ENCODE measurements at places on chromosomes 6 and 20. TPM values are rescaled to one million over a fixed set of nuclear protein-coding genes. Genes with fewer than 3 reads are reported as not detected.

DNA sequence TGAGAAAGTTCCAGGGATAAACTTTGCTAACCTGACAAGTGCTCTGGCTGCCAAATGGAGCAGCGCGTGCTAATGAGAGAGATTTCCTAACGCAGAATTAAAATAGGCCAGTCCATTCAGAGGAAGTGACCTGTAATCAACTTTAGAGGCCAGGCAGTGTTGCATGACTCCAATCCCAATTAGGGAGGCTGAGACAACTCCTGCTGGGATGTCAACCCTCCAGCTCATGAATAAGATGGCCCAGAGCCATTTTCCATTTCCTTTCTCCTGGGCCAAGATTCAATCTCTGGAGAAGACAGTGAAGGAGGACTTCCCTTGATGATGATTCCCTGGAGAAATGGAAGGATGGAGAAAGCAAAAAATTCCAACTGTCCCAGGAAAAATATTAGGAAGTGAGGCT, 241.5 kb upstream of the RNF24 start:
- no peak for DNase-seq

DNA sequence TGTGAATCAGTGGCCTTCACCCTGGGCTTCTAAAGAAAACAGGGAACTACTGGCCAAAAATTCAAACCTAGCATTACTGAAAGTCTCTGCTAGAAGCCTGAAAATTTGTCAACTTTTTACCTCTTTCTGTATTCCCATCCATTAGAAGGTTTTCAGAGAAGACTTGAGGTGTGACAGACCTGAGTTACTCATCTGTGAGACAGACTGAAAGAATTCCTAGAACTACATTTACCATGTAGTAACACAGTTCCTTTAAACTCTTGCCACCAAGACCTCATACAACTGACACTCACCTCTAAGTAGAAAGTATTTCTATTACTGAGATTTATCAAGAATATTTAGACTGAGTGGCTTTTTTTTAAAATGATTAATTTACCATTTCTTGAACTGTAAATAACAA, 4.5 kb downstream of the DPM1 start:
- DNase-seq: no peak

- DNase-seq: no peak
Measured at GRCh38 chr6:41645007-41645618, 6.8 kb downstream of the MDFI start.

The COL21A1 gene
- total RNA-seq: 3.3 TPM

The FBXO30 gene
- 13.9 TPM for total RNA-seq
